Nucleus accumbens (tissue), 56 donors: ENCODE measurements at places on chromosomes 3 and 15.

DNA sequence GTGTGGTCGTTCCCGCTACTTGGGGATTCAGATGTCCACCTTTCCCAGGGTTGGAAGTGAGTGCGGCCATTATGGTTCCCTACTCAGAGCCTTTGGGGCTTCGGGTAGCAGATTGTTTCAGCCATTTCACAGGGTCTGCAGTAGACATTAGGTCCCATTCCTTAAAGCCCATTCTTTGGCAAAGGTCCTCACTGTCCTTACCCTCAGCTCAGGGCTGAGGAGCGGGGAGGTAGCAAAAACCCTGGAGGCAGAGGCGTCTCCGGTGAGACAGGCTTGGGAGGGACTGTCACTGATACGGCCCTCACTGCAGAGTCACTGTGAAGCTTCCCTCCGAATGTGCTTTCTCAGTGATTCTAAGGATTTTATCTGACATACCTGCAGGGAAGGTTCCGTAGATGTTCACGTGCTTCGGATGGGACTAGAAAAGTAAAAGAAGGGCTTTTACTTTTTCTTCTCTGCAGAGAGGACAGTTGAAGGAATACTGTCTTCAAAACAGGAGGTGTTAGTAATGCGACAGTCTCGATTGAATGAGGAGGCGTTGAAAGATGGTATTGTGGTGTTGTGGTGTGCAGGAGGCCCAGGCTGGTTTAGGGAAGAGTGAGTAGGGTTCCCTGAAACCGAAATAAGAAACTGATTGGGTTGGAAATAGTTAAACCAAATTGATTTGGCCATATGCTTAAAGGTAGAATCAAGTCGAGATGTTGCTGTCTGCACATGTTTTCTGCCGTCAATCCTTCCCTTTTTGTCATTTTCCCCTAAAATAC lies 630 bp downstream of the ATP6V1A start:
- DNase-seq, result no peak

DNA sequence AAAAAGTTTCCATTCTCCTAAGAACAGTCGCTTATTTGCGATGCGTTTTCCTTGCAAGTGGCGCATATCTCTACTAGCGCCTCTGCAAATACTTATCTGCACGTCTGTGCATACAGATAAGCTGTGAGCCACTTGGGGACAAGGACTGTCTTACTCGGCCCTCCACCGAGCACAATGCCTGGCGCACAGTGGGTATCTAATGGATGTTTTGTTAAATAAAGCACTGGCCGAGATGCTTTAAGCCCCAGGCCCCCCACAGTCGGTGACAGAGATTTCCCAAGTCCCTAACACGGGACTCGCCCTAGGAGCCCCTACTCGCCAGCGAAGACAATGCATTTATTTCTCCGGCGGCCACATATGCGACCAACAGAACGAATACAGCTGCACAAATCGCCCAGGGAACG lies 503 bp downstream of the HLTF start:
- no peak for DNase-seq

DNA sequence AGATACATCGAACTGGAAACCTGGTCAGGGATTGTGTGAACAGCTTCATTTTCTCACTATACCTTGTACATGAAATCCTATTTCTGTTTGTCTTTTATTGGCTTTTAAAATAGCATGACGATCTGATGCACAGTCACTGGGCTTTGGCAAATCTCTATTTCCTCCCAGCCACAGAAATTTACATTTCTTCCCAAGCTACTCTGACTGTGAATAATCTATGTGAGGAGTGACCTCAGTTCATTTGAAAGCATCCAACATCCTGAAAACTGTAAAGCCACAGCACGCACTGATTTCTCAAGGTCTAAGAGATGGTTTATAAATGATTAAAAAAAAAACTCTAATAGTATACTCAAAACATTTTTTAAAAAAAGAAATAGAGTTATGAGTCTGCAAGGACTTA lies 450.3 kb downstream of the IL5RA start:
- no peak for DNase-seq

- DNase-seq, result no peak
These were observed 568.9 kb downstream of the EDEM1 start for GRCh38 chr3:5756443-5756842.

GRCh38 chr3:119469418-119470189 lies 841 bp downstream of the POGLUT1 start:
- no peak for DNase-seq

- no peak for DNase-seq
These were observed 70.9 kb upstream of the TMEM115 start for GRCh38 chr3:50430191-50430590.

DNA sequence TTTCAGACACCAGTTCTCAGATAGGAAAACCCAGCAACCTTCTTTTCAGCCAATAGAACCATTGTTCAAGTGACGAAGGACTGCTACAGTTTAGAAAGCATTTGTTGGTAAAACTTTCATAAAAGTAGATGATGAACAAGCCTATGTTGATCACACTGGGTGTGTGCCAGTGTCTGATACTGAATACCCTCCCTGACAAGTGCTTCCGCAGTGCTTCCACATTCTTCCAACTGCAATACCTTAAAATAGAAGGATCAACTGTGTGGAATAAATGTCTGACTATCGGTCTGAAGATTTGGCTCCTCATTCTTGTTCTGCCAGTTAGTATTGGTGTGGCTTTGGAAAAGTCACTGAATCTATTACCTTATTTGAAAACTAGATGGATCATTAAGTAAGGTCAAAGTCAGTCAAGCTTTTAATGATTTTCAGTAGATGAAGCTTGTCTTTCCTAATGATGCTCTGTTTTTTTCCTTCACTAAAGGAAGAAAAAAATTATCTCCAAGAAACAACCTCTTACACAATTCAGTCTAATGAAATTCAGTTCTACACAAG lies 479.4 kb upstream of the CBLB start:
- no peak for DNase-seq

GRCh38 chr3:195821403-195822130 lies 9.8 kb upstream of the MUC4 start:
- DNase-seq, result no peak

DNA sequence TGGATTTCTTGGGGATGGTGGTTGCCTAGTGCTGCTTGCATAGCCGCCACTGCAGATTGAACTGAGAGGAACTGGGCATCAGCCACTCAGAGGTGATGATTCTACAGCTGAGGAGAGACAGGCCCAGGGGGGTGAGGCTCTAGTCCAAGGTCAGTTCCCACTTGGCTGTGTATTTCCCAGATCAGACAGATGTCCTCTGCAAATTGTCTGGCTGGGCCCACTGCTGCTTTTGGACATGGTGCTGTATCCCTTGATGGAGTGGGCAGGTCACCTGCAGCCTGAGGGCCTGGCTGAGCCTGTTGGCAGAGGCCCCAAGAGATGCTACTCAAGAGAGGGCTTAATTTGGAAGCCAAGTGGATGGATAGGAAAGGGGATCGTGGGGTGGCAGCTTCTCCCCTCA lies 124.5 kb upstream of the CTDSPL start:
- no peak for DNase-seq

GRCh38 chr15:58626378-58626777 lies 123.1 kb downstream of the ADAM10 start:
- DNase-seq, result no peak

GRCh38 chr3:157420606-157421130 lies 16.0 kb upstream of the PTX3 start:
- no peak for DNase-seq

GRCh38 chr3:88678747-88679146 lies 428.7 kb upstream of the EPHA3 start:
- DNase-seq, result no peak

DNA sequence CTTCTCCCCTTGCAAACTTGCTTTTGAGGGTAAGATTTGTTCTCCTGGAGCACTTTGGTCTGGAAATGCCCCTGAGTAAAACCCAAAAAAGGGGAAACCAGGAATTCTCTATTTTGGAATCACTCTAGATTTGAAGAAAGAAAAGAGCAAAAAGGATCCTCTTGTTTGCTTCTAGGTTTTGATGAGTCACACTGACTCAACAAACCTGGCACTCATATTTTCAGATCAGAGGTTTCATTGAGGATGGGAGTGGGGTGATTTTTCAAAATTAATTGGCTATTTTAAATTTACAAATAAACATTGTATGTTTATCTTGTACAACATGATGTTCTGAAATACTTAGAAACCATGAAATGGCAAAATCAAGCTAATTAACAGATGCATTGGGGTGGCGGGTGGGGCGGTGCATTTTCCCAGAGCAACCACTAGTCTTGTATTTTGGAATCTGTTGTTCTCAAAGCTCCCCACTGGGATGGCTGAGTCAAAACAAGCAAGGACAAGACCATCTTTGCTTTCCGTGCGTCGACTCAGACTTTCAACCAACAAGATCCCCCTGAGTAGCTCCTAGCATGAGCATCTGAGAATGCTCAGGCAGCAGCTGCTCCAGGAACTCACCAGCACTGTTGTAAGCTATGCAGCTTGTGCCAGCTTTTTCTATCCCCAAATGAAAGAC lies 451.4 kb downstream of the WDR72 start:
- DNase-seq, result no peak

DNA sequence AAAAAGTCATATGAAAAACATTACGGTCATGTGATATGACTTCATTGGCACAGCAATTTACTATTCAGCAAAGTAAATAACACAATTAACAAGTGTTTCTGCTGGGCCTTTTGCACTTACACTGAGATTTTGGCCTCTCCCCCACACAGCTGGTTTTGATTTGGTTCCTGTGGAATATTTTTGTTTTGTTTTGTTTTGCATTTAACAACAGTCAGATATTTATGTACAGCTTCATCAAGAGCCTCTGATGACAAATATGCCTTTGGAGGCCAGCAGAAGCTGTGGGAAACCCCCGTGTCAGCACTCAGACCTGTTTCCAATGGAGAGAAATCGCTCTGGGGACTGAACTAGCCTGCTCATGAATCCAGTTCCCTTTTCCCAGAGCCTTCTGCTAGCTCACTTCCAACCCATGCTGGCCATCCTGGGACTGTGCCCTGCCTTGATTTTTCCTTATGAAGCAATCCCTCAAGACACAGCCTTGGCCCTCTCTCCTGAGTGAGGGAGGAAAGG lies 161.9 kb downstream of the ATG7 start:
- DNase-seq, result no peak

DNA sequence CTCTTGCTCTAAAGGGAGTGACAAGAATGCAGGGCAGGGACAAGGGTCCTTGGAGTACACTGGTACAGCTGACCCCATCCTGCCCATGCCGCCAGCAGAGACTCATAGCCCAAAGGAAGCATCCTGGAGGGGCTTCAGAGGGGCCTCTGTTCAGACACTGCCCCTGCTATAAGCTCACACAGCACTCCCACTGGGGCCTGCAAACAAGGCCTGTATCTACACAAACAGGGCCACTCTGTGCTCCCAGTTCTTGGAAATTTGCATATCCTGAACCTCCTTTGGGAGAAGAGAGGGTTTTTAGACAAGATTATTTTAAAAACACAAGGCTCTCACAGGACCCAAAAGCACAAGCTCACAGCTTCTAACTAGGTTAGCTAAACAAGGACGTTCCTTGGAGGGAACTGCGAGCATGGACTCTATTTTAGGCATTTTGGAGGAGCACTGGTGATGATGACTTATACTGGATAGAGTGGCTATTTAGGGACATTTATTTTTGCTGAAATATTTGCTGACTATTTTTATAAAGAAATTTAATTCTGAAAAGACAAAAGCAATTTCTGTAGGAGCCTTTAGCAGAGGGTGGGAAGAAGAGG lies 16.4 kb upstream of the ANKRD34C start:
- no peak for DNase-seq

DNA sequence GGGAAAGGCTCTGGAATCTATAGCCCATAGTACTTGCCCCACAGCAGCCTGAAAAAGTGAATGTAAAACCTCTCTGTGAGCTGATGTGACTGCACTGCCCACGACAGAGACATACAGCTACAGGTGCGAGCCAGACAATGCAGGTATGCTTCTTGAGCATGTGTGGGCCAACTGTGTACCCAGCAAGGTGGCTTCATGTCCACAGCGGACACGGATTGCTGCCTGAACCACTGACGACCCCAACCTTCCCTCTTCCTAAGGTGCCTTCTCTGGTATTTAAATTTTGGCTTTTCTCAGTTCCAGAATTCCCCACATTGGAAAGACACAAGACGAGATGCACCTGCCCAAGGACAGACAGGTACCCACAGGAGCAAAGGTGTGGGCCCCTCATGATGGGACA lies 65.8 kb downstream of the SCN5A start:
- DNase-seq, result no peak

DNA sequence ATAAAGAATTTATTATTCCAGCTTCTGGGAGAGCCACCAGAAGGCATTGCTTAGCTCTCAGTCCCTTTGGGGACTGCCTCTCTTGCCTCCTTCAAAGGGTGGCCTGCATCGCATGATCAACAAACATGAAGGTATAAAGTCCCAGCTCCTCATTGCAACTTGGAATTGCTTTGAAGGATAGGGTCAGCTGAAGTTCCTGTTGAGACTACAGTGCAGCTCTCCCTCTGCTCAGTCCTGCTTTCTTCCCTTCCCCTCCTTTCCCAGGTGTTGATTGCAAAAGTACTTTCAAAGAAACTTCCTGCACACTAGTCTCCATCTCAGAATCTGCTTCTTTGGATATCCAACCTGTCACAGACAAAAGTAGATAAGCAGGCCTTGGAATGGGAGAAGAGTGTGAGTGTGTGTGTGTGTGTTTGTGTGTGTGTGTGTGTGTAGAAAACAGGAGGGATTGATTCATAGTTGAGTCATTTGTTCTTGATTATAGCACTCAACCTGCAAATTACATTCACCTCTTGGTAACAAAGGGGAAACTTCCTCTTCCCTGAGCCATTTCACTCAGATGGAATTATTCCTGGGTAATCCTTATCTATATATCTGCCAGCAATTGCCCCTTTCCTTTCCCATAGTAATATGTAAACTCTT lies 13.7 kb downstream of the CCR8 start:
- DNase-seq, result no peak

DNA sequence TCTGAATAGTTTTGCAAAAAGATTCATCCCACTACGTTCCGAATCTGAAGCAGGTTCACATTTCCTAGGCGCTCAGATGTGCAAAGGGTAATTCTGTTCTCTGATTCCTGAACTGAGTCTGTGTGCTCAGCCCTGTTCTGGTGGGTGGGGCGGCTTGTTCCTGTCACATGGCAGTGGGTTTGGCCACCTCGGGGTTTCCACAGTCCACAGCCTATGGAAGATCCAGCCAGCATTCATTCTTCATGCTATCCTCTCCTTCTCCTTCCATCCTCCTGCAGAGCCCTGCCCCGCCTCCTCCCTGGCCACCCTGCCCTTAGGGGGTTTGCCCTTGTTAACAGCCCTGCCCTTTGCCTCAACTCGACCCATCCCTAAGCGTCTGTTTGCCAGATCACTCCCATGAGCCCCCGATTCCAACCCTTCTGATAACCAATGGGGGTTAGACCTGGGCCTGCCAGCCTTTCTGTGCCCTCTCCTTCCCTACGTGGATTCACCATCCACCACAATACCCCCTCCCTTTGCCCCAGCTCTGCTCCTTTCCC lies 31.0 kb downstream of the PRR20G start:
- DNase-seq, result no peak

DNA sequence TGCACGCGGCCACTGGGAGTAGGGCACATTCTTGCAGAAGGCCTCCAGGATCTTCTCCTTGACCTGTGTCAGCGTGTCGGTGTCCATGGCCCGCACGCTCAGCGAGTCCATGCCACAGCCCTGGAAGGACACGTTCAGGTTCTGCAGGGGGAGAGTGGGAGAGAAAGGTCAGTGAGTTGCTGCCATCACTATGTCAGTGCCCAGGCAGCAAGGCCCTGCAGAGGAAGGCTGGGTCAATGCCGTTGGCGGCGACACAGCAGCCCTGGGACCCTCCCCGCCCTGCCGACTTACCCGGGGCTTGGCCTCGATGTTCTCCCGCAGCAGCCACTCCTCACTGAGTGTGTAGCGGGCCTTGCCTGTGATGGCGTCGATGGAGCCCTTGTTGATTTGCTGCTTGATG lies 19.8 kb downstream of the H1-8 start:
- no peak for DNase-seq
